Astrocyte of the cerebellum (primary cell): ENCODE measurements at places on chromosomes 12 and 14.

DNA sequence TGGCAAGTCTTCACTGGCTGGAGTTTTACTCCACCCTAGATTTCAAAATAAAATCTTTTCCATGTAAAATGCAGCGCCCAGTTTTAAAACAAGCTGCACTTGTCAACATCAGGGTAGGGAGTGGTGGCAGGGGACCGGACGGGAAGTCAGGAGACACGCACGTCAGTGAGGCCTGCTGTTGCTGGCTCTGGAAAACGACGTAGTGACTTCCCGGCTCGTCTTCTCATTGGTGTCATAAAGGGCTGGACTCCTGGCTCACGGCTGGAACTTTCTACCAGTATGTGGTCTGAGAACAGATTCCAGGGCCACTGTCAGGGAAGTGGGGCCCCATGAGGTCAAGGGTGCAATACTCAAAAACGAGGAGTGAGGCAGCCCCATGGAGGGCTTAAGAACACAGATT lies 64.2 kb upstream of the FOXN3 start:
- no peak for DNase-seq

- DNase-seq = no peak
Observed at GRCh38 chr14:21558703-21559170, 21.1 kb downstream of the OR10G3 start.

DNA sequence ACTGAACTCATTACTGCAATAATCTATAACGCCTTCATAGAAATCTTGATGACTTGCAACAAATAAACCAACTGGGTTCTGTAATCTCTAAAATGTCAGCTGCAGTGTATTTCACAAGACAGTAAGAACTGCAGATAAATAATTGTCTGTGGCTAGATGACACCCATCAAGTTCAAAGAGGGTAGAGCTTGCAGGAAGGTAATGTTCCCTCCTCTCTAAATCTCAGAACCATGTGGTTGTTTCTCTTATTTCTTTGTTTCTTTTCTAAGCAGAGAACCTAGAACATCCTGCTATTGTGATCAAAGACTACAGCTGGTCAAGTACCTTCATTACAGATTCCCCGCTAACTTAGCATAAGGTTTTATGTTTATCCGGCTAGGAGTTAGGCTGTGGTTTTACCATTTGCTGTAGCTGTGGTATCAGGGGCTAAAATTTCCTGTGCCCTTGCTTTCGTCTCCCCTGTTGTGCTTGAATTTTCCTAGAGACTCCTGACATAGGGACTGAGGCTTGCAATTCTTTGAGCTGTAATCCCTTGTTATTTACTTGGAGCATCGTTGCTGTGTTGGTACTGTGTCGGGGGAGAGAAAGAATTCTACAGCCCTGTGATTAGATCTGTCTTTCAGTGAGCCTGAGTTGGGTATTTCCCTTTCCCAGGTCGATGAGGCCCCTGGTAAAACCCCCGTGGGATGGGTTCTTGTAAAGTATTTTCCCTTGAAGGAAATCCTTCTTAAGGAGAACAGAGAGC lies 253.1 kb upstream of the BTG1 start:
- DNase-seq = no peak

DNA sequence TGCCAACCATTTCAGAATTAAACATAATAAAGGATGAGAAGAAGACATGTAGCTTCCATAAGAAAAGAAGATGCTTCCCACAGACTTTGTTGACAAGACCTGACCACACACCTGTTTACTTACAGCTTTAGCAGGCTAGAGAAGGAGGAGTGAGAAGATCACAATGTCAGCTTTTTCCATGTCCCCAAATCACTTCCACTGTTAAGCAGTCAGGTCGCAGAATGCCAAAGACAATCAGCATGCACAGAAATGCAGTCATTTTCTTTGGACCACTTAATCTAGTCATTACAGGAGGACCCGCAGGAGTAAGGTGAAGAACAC lies 314.9 kb downstream of the SSPN start:
- no peak for DNase-seq

- no peak for DNase-seq
Observed at GRCh38 chr12:26334621-26335124, 139.3 kb downstream of the SSPN start.

DNA sequence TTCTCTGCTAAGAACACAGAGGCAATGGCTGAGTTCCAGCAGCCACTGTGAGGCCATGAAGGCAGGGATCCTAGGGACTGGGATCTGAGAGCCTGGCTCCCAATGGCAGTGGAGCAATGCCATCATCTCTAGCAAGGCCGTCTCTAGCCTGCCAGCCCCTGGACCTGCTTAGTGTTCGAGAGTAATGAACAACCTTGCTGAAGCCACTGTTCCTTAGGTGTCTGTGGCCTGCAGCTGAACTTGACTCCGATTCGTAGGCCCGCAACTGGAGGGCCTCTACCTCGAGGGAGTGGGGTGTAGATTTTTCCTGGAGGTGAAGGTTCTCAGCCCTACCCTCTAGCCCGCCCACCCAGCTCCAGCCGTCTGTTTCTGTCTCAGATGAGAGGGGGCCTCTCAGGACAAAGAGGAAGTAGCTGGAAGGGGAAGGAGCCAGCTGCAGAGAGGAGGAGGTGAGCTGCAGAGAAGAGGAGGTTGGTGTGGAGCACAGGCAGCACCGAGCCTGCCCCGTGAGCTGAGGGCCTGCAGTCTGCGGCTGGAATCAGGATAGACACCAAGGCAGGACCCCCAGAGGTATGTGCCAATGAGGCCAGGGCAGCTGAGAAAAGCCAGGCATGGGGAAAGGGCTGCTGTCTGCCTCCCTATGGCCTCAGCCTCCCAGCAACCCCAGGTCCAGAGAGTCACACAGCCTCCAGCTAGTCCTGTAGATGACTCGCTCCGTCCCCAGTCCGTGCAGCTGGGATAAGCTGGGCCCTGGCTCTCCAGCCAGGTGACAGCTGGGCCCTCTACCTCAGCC lies at the start of gene PLD4:
TSS of gene PLD4 (plus strand) at position 459 of the 793 bp plus-strand sequence. CDS start 2,262 bp downstream, outside the sequence.
- no peak for DNase-seq

DNA sequence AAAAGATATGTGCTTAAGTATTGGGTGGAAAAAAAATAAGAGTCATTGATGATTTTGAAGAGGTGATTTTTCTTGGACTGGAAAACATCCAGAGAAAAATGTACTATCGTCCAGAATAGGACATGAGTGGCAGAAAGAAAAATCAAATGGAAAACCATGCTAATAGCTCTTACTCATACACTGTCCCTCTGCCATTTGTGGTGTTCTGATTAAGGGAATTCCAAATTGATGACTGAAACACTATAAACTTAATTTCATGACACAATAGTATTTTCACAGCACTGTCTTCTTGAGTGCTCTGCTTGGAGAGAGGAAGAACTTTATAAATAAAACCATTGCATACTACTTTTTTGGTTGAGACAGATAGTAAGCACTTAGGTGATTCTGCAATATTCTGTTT lies 72.4 kb downstream of the USP15 start:
- DNase-seq = peak; percentile 33

GRCh38 chr12:28948685-28949084 lies 200.4 kb upstream of the FAR2 start:
- no peak for DNase-seq

DNA sequence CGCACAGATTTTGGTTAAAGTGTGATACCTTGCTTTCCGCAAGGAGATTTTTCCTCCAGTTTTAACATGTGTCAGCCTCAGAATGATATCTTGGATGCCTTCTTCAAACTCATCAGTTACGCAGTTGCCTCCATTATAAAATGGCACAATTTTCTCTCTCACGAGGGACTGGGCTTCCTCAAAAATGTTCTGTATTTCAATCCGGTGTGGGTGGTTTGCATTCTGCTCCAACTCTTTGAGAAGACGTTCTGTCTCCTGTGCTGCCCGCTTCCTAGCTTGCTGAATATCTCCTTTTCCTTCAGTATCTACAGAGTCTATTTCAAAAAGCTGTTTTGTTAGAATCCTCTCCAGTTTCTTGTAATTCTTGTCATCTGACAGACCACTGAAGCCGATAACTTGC lies 1.8 kb downstream of the BAG5 start:
- DNase-seq = no peak

GRCh38 chr14:31389946-31390345 lies 30.4 kb downstream of the HEATR5A start:
- no peak for DNase-seq

DNA sequence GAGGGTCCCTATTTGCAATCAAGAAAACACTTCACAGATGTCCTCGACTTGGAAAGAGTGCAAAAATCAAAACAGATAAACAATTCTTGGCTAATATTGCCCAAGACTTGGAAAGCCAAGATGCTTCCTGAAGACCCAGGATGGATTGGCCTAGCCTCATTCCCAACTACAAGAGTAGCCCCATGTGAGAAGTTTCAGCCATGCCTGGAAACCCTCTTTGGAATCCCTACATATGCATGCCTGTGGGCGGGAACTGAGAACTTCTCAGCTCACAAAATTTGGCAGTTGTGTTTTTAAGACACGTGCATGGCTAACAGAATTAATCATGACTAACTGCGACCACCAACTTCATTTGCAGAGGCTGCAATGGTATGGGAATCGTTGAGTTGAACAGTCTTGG lies 283.2 kb upstream of the TBX3 start:
- DNase-seq = no peak

GRCh38 chr12:7729746-7730145 lies 17.4 kb downstream of the CLEC4C start:
- no peak for DNase-seq

DNA sequence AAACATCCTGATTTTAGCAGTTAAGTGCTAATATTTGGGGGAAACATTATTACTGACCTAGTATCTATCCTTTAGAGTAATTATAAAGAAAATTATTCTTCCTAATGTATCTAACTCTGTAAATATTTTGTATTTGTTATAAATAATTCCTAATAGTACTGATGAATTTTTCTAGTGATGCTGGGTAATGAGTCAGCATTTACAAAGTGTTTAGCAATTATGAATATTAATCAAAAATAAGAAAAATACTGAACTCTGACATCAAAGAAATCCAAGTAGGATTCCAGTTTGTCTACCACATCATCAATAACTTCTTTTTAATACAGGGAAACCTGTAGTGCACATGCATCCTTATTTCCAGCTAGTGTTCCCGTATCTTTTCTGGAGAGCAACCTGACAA lies 9.0 kb downstream of the NAP1L1 start:
- DNase-seq = no peak

- peak; percentile 81 for DNase-seq
Observed at GRCh38 chr12:13173012-13173932, 23.3 kb upstream of the EMP1 start.

DNA sequence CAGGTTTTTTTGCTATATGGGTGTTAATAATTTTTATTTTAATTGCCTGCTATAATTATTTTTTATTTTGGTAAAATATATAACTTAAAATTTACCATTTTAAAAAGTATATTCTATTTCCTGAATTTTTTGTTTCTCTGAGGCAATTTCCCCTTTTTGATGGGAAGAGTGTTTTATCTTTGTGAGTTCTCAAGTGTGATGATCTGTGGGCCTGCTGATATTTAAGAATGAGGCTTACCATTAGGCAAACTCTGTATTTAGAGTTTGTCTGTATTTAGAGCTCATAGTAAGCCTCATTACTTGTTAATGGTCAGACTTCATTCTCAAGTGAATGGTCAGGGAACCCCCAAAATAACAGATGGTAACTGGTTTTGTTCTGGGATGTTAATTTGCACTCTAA lies 48.0 kb downstream of the WNK1 start:
- DNase-seq = no peak

- no peak for DNase-seq
Observed at GRCh38 chr12:60010486-60010885, 414.7 kb downstream of the SLC16A7 start.

DNA sequence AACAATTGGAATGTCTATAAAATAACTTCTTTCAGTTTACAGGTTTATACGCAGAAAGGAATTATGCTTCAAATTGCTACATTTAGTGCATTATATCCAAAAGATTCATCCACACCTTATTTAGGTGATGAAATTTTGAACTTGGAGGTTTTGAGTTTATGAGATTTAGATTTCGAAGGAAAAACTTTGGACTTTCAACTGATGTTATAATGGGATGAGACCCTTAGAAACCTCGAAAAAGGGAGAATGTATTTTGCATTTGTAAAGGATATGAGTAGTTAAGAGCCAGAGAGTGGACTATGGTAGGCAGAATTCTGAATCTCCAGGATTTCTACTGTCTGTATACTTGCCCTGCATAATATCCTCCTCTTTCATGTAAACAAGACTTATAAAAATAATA lies 851.6 kb upstream of the MGAT4C start:
- DNase-seq = no peak

- no peak for DNase-seq
Observed at GRCh38 chr12:84698576-84699333, 213.8 kb downstream of the SLC6A15 start.

DNA sequence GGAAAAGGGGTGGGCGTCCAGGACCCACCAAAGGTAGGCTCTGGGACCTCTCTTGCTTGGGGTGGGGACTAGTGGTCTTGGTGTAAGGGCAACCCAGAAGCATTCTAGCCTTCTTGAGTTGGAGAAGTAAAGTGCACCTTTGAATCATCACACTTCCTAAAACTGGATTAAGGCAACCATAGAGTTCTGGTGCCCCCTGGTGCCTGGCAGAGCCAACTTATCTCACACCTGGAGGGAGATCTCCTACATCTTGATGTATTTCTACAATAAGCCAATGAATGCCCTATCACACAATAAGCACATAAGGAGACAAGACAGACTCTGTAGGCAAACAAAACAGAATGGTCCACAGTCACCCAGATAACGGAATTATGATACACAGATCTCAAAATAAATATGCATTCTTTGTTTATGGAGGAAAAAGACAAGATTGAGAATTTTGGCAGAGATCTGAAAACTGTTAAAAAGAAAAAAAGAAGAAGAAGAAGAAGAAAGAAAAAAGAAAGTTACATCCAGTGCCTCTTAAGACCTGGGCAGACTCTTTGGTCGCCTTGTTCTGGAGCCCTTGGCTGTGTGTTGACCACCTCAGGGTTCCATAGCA lies 95.9 kb upstream of the PPP2R5C start:
- DNase-seq = peak; percentile 26

DNA sequence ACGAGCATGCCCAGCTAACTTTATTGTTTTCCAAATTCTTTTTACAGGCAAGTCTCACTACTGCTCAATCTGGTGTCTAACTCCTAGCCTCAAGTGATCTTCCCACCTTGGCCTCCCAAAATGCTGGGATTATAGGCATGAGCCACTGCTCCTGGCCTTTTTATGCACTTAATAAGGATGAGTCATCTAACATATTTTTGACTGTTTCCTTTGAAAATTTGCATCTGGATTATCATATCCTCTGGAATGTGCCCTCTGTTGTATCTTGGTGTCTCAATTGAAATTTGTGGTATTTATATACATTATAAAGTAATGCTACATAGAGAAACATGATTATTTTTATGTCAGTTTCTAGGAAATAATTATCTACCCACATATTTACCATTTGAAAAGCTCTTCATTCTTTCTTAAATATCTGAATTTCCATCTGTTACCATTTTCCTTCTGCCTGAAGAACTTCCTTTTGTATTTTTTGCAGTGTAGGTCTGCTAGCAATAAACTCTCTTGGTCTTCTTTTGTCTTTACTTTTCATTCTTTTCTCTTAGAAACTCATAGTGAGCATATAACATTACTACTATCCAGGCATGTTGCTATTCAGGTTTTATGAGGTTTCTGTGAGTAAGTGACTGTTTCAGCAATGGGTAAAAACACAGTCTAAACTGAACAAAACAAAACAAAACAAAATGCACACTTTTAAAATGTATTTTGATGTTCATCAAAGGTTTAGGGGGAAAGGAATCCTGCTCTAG lies 52.8 kb upstream of the CNOT2 start:
- DNase-seq = peak; percentile 40
